Endothelial cell of umbilical vein (primary cell): ENCODE measurements at places on chromosomes 7 and 10. TPM values are rescaled to one million over a fixed set of nuclear protein-coding genes. Genes with fewer than 3 reads are reported as not detected.

SLC29A4 gene
- polyA plus RNA-seq, result 7.7 and 10.8 TPM in 2 replicates

FAM13C gene
- polyA plus RNA-seq, result 0.03 TPM in 1 of 2 replicates, not detected in the other

DRGX gene
- polyA plus RNA-seq, result not detected in 2 replicates

IDE gene
- polyA plus RNA-seq, result 10.7 and 11.7 TPM in 2 replicates

PPP1R9A gene
- polyA plus RNA-seq, result 0.32 and 0.50 TPM in 2 replicates
